ENCODE measurements at places on chromosomes 5 and 9. TPM values are rescaled to one million over a fixed set of nuclear protein-coding genes. Genes with fewer than 3 reads are reported as not detected.

- no peak for DNase-seq
These were observed 99.6 kb upstream of the PHYKPL start for GRCh38 chr5:178332210-178332641.

DNA sequence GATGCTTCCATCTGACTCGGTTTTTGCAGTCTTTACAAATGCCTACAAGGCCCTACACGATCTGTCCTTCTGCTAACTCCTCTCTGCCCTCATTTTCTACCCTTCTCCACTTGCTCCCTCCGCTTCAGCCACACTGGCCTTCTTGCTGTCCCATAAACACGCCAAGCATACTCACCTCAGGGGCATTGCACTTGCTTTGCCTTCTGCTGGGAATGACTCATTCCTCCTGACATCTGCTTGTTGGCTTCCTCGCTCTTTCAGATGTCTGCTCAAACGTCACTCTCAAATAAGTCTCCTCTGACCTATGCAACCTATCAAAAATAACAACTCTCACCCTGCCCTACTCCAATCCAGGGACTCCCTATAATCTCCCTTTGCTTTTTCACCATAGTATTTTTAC is 28.2 kb downstream of the CDC25C start:
- no peak for DNase-seq

Gene MYMK
- 1.2 TPM for total RNA-seq

GRCh38 chr5:137580030-137580429 is 80.9 kb upstream of the SPOCK1 start:
- DNase-seq, result no peak

GRCh38 chr9:110027671-110028081 is 180.3 kb downstream of the C9orf152 start:
- DNase-seq, result no peak

Measured in urinary bladder (tissue), 4 donors.